ENCODE measurements at places on chromosomes 1 and 21.

DNA sequence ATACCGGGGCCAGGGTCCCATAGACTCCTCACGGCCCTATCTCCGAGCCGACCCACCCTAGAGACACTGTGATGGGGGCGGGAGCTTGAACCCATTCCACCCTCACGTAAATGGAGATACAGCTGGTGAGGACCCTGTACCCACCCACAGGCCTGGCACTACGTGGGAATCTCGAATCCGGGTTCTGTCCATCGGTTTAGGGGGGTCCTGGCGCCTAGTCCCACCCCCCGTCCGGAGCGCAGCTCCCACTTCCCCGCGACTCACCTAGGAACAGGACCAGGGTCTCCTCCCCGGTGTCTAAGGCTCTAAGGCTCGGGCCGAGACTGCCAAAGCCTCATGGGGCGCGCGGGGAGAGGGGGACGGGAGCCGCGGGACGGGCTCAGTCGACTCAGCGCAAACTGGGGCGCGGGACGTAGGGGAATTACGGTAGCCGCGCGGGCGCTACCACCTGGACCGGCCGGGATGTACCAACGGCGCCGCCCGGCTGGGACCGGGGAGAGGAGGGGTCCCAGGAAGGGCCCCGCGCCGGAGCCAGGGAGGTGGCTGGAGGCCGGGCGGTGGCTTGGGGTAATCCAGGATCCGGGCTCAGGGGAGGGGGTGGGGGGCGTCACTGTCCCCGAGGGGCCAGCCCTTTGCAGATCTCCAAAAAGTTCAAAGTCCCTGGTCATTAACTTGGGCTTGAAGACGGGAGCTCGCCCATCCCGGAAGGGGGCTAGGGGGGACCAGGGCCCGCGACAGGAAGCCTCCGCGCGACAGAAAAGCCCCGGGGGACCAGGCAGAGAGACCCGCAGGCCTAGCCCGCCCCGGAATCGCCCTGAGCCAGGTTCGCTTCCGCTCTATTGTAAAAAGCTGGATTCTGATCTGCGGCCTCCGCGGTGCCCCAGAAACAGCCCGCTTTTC is 1.0 kb downstream of the PLEKHG5 start:
- DNase-seq: peak; percentile 9

DNA sequence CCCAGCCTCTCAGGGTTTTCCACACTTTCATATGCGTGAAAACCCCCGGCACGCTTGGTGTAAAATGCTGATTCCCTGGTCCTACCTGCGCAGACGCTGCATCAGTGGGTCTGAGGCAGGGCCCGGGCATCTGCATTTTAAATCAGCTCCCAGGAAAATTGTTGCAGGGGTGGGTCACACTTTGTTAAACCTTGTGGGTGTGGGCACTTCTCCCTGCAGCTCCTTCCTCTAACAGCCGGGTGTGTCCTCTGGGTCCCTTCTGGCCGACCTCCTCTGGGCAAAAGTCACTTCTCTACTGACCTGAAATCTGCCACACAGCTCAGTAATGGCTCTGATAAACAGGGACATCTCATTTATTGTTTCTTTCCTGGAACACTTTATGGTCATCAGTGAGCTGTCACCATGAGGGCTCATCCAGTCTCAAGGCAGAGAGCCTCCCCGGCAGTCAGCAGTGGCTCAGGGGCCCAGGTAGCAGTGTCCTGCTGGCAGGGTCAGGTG is 52.8 kb upstream of the TMPRSS2 start:
- DNase-seq: no peak

- no peak for DNase-seq
Measured at GRCh38 chr1:247467129-247467528, 9.2 kb upstream of the OR2B11 start.

- no peak for DNase-seq
Measured at GRCh38 chr21:46046471-46046870, 51.4 kb upstream of the COL6A2 start.

DNA sequence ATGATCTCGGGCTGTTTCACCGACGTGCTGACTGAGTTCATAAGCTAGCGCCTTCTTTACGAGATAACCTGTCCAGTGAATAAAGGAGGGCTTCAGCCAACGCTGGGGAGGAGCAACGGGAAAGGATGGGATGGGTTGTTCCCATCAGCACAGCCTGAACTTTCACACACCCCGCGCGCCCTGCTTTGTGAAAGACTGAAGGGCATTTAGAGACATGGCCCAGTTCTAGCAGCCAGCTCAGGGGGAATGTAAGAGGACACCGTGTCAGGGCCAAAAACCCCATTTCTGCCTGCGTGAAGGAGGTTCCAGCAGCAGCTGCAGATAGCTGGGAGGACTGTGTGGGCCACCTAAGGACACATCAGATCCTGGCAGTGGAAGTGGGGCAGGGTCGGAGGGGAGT is 255.1 kb upstream of the RAB4A start:
- DNase-seq: no peak

DNA sequence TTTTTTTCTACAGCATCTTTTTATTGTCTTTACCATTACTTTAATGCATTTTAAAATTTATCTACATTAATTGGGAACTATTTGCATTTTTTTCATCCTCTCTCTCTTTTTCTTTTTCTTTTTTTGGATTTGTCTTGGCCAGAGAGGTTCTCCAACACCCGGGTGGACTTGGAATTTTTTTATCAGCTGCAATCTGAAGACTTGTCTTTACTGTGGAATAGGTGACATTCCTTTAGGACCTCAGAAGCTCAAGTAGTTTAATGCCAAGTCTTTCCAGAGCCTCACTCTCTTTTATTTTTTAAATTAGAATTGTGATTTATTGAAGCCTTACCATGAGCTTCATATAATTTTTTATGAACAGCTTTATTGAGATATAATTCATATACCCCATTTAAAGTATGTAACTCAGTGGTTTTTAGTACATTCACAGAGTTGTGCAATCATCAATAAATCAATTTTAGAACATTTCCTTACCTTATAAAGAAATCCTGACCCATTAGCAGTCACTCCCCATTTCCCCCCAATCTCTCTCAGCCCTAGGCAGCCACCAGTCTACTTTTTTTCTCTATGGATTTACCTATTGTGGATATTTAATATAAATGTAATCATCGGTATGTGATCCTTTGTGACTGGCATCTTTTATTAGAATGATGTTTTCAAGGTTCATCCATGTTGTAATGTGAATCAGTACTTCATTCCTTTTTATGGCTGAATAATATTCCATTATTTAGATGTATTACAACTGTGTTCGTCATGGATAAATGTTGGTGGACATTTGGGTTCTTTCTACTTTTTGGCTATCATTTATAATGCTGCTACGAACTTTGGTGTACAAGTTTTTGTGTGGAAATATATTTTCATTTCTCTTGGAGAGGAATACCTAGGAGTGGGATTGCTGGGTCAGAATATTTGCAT is 6.2 kb downstream of the TUFT1 start:
- no peak for DNase-seq

GRCh38 chr1:205286335-205286950 is 35.1 kb downstream of the NUAK2 start:
- peak; percentile 41 for DNase-seq

- DNase-seq: no peak
Measured at GRCh38 chr1:17273096-17273495, 24.2 kb downstream of the PADI3 start.

- DNase-seq: no peak
Measured at GRCh38 chr1:232127190-232127589, 500.6 kb downstream of the DISC1 start.

GRCh38 chr1:87314091-87314490 is 14.6 kb upstream of the LMO4 start:
- DNase-seq: no peak
